ENCODE measurements at places on chromosomes 13 and 19.
A peak's percentile ranks its signal among the peaks of the same experiment; 100 is the strongest.

DNA sequence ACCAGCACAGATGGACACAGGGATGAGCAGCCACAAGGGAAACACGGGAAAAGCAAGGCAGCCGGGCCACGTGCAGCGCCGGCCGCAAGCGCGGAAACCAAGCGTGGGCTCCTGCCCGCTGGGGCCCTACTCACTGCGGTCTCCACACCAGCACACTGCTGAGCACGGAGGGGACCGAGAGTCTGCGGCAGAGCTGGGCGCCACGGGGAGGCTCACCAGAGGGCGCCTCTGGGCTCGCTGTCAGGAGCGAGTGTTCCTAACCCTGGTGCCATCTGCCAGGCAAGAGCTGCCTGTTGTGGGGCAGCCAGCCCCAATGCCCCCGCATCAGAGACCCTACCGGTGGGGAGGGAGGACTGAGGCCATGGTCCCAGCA, 26.5 kb downstream of the MPND start:
- peak; percentile 85 for DNase-seq

DNA sequence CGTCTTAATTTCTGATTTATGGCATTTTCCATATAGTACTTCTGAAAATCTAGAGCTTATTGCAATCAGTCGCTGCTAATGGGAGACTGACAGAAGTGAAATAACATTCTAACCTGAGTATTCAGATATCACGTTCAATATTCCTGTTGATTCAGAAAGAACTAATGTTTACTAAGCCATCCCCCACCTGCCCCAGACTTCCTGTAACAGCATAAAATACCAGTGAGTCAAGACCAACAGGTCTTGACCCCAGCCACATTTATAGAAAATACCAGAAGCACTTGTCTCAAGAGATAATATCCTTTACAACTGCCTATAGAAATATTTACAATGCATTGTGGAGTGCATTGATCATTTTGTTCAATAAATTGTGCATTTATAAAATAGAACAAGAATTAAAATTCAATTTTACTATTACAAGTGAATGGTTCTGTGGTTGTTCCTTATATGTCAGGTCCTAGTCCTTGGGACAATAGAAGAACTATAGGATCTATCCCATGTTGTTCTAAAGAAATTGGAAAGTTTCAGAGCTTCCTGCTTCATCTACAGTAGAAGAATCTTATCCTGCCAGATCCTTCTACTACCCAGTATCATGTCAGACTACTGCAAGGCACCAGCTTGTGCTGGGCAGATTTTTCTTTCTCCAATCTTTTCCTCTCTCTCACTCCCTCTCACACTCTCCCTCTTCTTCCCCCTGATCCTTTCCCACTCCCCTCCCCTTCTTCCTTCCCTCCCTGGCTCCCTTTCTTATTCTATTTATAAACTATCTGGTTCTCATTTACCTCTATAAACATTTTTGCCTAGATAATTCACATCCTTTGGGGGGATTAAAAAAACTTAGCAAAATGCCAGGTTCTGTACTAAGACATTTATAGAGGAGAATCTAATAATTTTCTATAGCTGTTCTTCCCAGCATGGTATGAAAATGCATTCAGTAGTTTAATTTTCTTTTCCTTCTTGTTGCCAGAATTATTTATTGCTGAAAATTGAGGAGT, 629.9 kb downstream of the DIAPH3 start:
- DNase-seq: no peak

GRCh38 chr13:75717525-75717924, 81.4 kb downstream of the LMO7 start:
- no peak for DNase-seq

DNA sequence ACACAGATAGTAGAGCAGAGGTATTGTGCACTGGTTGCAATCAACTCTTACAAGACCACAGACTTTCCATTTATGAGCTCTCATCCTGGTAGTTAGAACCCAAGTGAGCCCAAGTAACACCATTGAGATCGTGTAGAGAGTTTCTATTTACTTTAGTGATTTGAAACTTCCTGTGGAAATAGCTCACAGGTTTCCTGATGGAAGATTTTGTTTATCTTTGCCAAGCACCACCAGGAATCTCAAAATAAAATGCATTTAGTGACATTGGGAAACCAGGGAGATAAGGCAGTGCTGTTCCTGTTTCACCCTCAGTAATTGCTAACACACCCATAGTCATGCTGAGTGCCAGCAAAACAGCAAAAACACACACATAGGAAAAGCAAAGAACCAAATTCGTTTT, 102.5 kb downstream of the FLT1 start:
- DNase-seq: no peak

- DNase-seq: peak; percentile 41
These were observed 42.5 kb downstream of the DNM2 start for GRCh38 chr19:10760273-10760944.

- no peak for DNase-seq
These were observed 75.1 kb downstream of the C13orf42 start for GRCh38 chr13:51035978-51036377.

DNA sequence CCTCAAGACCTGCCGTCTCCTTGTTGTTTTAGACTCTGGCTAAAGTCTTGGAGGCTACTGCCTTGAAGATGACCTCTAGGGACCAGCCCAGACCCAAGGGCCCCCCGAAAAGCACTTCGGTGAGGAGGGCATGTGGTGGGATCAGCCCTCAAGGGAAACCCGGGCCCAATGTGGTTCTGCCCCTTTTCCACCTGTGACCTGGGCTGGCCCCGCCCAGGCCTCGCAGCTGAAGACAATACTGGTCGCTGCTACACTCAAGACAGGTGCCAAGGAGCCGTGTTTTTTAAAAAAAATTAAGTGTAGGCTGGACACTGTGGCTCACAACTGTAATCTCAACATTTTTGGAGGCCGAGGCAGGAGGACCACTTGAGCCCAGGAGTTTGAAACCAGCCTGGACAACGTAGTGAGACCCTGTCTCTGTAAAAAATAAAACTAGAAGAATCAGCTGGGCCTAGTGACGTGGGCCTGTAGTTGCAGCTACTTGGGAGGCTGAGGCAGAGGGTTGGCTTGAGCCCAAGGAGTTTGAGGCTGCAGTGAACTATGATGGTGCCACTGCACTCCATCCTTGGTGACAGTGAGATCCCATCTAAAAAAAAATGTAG, 903 bp downstream of the TLE6 start:
- no peak for DNase-seq

DNA sequence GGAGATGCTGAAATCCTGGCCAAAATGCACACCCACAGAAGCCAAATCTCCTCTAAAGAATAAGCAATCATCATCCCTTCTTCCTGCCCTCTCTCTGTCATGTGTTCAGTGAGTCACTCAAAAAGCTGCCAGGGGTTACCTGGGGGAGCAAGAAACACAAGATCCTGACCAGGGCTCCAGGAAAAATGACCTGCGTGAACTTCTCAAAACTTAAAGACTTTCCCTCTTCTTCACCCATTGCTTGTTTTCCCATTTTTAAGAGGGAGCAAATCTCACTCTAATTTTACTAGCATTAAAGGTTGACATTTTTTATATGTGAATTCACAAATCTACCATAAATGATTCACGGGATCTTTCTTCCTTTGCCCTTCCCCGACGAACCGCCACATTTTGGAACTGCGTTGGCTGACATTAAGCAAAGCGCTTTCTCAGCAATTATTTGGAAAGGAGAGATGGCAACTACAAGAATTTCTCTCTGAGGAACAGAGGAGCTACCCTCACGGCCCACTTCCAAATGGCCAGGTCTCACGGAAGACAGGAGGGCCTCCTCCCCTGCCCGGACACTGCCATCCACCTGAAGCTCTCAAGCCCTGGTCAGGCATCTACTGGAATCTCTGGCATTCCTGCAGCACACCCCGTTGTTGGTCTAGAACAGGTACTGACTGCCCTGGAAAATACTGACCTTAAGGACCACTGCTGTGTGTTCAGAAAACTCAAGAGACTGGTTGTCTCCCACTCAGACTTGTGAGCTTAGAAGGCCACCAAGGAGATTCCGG, 14.2 kb downstream of the TSHZ3 start:
- DNase-seq: no peak

DNA sequence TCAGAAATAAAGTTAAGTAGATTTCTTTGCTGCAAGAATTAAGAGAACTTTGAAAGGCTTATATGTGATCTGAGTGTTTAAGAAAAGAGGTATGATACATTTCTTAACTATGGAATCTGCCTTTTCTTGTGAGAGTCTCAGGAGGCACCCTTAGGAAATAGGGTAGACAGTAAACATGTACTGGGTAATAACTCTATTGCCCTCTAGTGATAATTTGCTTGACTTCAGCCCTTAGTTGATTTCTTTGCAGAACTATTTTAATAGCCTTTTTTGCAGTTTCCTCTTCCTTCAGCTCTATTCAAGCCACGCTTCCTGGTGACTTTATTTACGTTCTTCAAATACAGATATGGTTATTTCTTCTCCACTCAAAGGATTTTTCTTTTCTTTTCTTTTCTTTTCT, 37.0 kb upstream of the CCNA1 start:
- DNase-seq: no peak

GRCh38 chr13:41361491-41361890, 50.4 kb downstream of the NAA16 start:
- no peak for DNase-seq

DNA sequence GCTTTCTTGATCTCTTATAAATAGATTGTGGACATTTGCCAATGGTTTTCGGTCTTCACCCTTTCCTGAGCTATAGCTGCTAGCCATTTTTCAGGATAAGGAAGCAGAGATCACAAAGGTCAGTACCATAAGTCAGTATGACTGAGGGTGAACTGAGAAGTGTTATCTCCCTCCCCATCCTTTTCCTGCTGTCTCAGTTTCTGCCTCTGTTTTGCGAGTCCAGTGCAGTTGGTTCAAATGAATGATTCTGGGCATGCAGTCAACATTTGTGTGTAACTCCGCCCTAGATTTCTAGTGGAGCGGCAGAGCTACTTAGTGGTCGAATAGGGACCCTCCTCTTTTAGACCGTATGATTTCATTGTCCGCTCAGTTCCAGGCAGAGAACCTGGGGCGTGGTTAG, 460.8 kb upstream of the ARGLU1 start:
- DNase-seq: no peak

GRCh38 chr13:112067871-112068539, 1.1 kb downstream of the SOX1 start:
- DNase-seq: no peak

DNA sequence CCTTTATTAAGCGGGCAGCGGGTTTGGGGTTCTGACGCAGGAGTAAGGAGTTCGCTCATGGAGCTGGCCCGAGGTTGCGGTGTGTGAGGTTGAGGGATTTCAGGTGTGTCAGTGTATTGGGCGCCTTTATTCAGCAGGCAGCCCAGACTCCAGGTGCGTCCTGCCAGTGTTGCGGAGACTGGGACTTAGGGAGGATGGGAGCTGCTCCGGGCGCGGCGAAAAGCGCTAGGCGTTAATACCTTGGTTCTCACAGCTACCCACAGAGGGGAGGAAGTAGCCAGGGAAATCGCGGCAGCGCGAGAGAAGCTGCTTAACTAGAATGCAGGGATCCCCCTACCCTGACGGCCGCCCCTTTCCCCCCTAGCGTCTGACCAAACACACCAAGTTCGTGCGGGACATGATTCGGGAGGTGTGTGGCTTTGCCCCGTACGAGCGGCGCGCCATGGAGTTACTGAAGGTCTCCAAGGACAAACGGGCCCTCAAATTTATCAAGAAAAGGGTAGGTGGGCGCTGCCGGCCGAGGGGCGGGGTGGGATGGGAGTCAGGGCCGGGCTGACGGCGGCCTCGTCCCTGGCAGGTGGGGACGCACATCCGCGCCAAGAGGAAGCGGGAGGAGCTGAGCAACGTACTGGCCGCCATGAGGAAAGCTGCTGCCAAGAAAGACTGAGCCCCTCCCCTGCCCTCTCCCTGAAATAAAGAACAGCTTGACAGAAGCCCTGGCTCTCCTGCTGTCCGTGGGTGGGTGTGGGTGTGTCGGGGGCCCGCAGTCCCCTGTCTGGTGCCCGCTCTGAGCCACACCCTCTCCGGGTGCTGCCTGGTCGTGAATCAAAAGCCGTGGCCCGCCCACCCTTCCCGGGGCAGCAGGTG, 1.1 kb downstream of the RPL36 start:
- peak; percentile 76 for DNase-seq

DNA sequence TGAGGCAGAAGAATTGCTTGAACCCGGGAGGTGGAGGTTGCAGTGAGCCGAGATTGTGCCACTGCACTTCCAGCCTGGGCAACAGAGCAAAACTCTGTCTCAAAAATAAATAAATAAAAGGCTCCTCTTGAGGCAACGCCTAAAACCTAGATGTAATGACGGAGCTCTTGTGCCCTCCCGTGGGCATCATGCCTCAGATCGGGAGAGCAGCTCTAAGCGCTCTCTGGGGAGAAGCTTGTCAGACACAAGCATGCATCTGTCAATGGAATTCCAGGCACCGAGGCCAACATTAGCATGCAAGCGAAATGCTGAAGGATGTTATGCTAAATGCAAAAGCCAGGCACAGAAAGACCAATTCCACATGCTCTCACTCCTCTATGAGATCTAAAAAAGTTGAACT, 45.6 kb upstream of the MRI1 start:
- DNase-seq: no peak

DNA sequence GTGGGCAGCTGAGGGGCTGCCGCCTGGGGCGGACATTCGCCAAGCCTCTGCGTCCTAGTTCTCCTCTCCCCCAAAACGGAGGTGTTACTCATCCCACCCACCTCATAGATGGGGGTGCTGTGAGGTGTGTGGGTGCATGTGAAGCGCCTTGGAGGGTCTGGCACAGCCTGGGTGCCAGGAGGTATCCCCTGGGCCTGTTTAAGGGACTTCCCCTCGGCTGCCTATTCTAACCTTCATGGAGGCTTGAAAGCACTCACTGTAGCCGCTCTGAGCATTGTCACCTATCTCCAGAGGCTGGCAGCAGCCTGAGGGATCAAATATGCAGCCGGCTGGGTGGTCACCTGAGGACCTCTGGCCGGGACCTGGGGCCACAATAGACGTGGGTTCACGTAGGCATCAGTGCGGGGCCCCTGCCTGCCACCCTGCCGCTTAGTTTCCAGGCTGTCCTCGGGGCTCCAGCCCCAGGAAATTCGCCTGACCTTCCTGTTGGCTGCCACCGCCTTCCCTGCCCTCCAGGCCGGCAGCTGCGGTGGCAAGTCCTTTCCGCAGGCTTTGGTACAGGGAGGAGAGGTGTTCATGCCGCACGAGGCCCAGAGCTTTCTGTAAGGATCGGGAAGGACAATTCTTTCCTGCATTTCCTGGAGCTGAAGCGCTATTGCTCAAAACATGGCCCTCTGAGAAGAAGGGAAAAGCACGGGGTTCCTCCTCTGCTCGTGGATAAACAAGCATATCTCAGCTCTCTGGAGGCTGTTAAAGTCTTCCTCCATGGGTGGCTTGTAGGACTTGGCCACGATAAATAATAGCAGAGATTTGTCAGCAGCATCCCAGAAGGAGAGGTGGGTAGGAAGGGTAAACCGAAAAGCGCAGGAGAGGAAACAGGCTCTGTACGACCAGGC, 4.6 kb downstream of the COL4A2 start:
- no peak for DNase-seq

- no peak for DNase-seq
These were observed 675.3 kb upstream of the SGCG start for GRCh38 chr13:22505489-22505888.

- DNase-seq: no peak
These were observed 45.0 kb upstream of the SLC15A1 start for GRCh38 chr13:98797456-98797855.

DNA sequence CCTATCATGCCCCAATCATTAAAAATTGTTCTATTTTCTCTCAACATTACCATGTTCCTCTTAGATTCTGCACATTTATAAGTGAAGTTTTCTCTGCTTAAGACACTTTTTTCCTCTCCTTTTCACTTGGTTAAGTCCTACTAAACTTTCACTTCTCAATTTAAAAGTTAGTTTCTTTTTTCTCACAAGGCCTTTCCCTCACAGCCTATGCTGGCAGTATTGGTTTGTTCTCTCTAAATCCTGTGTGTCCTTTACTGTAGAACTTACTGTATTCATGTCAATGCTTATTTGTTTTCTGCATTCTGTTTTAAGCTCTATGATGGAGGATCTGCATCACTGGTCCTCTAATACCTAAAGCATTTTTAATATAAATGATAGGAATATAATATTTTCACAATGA, 2816.6 kb downstream of the PCDH9 start:
- no peak for DNase-seq

Measured in activated naive CD8-positive, alpha-beta T cell treated with anti-CD3 and anti-CD28 coated beads for 36 hours (primary cell).